NK-92 treated with Interleukin-12 subunit alpha and Interleukin-12 subunit beta, amount 100 ng/mL, for 24 hours (cell line): ENCODE measurements at places on chromosomes 6 and 20.
A peak's percentile ranks its signal among the peaks of the same experiment; 100 is the strongest.

DNA sequence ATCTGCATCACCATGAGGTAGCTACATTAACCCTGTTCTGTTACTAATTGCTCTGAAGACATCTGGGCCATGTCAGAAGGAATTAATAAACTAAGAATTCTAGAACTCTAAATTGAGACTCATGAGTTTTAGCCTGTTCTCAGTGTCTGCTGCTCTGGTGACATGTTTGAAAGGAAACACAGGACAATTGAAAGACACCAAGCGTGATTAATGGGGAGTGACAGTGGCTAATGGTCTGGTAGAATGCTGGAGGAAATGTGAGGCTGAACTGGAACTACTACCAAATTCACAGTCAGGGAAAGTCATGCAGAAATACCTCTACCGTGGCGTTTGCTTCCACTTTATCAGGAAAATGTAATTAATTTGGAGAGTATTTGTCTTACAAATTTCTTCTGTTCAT lies 140.0 kb downstream of the TBC1D7 start:
- no peak for DNase-seq

DNA sequence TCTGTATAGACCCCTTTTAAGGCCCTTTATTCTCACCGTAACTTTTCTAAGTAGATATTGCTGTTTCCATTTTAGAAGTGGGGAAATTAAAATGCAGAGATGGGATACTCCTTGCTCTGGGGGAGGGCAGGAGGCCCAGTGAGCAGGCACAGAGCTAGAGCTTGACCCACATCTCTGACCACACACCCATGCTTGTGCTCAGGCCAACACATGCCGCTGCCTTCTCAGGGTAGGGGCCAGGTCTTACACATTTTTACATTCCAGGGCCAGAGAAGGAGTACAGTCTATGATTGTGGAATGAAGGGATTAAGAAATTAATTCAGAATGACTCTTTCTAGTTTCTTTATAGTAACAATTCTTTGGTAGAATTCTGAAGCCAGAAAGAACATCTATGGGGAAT lies 104.8 kb downstream of the SOBP start:
- no peak for DNase-seq

GRCh38 chr20:16240355-16240754 lies 332.9 kb downstream of the KIF16B start:
- no peak for DNase-seq

DNA sequence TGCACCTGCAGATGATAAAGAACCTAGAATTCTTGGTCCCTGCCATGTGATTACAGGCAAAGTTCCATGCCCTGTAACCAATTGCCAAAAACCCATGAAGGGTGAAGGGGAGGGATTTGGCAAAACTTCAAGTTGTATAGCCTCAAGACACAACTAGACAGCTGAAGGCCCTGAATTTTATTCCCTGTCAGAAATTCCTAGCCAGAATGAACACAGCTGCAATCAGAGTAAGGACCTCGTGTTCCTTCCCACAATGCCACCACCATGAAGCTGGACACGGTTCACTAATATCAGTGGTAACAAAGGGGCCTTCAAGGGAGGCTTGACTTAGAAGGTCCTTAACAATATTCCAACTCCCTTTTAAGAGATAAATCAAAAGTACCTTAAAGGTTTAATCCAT lies 22.5 kb upstream of the IRAK1BP1 start:
- no peak for DNase-seq

- no peak for DNase-seq
Measured at GRCh38 chr20:56616716-56617115, 12.4 kb upstream of the TFAP2C start.

- DNase-seq, result no peak
Measured at GRCh38 chr6:112626468-112627082, 279.4 kb downstream of the RFPL4B start.

DNA sequence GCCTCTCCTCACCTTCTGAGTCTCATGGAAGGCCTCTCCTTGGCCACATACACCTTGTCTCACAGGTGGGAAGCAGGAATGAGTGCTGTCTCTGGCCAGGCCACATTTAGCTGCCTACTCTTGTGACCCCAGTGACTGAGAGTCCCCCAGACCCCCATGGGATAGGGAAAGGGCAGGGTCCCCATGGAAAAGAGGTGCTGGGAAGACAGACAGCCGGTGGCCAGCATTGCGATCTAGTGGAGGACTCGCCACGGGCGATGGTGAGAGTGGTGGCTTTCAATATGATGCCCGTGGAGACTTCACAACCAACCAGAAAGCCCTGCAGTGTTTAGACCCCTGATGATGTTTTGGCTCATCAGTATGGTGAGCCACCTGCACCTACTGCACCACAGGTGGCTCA lies 19.8 kb downstream of the MANBAL start:
- no peak for DNase-seq

- no peak for DNase-seq
Measured at GRCh38 chr6:136070815-136071214, 179.3 kb downstream of the MTFR2 start.

- no peak for DNase-seq
Measured at GRCh38 chr6:113570161-113570560, 287.0 kb upstream of the MARCKS start.

DNA sequence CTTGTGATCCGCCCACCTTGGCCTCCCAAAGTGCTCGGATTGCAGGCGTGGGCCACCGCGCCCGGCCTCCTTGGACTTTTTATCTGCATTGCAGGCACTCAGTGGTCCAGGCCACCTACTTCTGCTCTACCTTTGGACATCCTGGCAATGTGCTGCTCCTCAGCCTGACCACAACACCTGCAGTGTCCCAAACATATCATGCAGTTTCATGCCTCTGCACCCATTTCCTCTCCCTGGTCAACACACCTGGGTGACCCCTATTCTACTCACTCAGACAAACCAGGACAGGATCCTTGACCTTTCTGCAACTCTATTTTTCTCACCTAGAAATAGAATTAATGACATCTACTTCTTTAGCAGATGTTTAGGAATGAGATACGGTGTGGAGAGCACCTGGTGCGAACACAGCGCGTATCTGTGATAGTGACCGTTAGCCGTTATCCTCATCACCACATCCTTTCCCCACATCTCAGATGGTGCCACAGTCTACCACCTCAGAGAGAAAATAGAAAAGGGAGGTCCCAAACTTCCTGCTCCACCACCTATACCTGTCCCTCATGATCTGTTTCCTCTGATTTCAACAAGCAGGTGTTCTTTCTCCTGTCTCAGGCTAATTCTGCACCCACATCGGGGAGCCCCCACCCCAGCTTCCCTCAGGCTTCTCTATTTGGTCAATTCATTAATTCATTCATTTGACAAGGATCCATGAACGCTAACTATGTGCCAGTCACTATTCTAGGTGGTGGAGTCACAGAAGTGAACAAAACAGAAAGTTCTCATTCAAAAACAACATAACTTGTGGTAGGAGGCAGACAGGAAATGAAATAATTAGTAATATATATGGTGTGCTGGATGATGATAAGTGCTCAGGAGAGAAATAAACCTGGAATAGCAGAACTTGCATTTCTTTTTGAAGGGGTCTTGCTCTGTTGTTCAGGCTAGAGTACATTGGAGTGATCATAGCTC lies 4.3 kb upstream of the BTN3A2 start:
- no peak for DNase-seq

- no peak for DNase-seq
Measured at GRCh38 chr6:25018568-25018954, 82.8 kb upstream of the RIPOR2 start.

DNA sequence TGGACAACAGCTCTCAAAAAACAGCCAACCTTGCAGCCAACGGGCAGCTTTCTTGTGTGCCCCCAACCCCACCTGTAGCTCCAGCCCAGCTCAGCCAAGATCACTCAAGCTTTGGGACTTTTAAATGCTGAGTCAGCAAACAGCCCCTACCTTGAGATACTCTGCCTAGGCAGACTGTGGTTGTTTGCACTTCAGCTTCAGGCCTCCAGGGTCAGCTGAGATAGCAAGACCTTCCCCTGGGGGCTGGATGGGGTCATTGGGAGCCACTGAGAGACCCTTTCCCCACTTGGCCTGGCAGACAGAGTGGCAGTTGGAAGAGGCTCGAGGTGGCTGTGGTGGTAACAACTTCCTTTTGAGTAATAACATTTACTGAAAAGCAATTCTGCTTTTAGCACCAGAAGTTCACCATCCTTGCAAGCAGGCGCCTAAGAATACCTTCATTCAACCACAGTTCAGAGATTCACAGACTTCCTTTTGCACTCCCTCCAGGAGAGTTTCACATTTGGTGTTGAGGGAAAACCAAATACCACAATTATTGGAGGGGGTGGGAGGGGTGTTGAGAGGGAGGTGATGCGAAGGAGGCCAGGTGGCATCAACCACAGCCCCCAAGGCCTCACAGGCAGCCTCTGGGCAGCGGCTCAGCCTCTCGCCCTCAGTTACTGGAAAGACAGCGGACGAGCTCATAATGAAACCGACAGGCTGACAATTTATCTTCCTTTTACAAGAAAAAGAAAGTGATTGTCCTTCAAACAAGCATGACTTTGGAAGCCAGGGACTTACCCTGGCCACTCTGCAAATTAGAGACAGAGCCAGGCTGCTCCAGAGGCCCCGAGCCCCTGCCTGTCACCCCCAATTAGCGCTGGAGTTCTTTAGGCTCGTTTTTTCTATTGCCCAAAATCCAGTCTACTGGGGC lies 148.1 kb downstream of the CEBPB start:
- DNase-seq, result peak; percentile 86

- DNase-seq, result peak; percentile 20
Measured at GRCh38 chr6:16676978-16677377, 84.3 kb downstream of the ATXN1 start.

GRCh38 chr20:32574296-32575226 lies 10.6 kb downstream of the NOL4L start:
- DNase-seq, result no peak

DNA sequence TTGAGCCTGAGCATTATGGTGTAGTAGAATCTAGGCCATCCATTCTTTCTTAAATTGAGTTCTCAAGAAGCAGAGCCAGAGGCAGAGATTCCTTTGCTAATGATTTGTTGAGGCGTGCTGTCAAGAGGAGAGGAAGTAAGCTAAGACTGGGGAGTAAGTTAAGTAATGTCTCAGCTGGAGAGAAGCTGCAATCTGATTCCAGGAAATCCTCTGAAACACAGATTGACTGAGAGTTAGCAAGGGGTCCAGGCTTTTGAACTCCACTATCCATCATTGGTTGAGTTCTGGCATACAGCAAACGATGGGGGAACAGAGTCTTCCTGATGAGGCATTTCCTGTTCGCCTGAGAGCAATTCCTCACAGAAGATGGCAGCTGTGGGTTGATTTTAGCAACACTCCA lies 207.4 kb upstream of the RAB32 start:
- DNase-seq, result no peak

GRCh38 chr6:3913077-3913957 lies 64.1 kb downstream of the FAM50B start:
- no peak for DNase-seq

- no peak for DNase-seq
Measured at GRCh38 chr20:3172933-3173609, at the start of gene LZTS3. LZTS3 (minus strand) TSS chr20:3173549; CDS start chr20:3167163, 6,386 bp downstream.

GRCh38 chr20:48635791-48636267 lies 192.0 kb downstream of the PREX1 start:
- peak; percentile 33 for DNase-seq

DNA sequence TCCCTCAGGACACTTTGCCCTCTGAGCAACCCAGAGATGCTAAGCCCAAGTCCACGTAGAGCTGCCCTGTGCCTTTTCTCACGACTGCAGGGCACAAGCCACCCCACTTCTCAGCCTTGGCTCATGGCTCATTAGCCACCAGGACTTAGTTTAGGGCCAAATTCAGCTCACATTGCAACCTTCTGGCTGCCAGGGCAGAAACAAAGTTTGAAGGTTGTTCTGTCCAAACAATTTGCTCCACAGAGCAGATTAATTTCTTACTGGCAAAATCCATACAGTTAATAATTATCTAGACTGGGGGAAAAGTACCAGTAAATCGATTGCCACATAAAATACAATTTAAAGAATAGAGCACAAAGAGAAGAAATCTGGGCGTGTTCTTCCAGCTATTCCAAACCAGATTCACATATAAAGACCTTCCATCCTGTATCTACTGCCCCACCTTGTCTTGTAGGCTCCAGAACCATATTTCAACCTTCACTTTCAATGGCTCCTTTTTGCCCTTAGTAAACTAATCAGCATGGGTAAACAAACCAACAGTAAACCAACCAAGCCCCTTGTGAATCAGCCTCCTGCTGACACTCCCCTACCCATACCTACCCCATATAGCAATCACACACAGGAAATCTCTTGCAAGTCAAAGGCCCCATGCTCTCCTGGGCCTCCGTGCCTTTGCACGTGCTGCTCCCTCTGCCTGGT lies 101.9 kb downstream of the QRSL1 start:
- DNase-seq, result no peak

DNA sequence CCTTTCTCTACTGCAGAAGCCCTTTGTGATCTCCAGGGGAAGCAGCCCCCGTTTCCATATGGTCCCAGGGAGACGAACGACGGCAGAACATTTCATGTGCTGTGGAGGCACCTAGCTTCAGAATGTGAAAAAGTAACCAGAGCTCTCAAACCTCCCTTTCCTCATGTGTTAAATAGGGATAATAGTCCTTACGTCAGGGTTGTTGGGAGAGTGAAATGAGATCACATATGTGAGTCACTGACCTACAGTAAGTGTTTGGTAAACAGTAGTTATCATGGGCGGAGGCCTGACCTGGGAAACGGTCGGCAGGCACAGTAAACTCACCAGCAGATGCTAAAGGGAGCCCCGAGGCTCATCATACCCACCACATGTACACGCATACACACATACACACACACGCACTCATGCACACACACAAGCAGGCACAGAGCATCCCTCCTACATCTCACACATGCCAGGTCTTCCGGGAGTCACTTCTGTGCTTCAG lies 89.7 kb downstream of the LY86 start:
- no peak for DNase-seq

- DNase-seq, result no peak
Measured at GRCh38 chr20:50625986-50626677, 65.2 kb downstream of the RIPOR3 start.

DNA sequence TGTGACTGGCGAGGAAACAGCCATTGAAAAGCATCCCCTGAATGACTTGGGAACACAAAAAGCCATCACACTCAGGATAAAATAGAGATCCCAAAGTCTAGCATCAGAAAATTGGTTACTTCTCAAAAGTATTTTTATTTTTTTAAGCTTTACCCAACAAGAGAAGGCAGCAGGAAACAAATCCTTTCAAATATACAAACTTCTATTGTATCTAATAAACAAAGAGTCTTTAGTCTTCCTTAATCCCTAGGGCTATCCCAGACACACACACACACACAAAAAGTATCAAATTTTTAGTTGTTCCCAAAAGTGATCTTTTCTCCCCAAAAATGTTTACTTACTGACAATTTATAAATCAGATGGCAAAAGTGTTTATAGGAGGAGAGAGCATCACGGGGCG lies 33.2 kb upstream of the MARCKS start:
- DNase-seq, result no peak

GRCh38 chr20:63973636-63974401 lies 4.1 kb upstream of the ZNF512B start:
- DNase-seq, result no peak

GRCh38 chr20:61220131-61220530 lies 31.9 kb upstream of the CDH4 start:
- no peak for DNase-seq

DNA sequence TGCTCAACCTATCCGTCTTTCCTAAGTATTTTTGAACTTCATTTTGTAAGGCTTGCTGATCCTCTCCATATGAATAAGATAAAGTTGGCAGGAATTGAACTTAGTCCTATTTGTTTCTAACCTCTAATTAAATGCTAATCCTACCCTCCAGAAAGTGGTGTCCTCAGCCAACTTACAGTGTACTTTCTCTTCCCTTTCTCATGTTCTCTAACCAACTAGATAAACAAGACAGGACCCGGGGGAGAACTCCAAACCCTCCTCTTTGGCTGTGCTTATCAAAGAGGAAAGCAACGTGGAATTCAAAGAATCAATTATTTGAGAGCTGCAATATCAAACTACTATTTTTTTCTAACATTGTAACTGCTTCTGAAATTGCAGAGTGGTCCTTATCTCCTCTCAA lies 56.5 kb upstream of the NRSN1 start:
- DNase-seq, result no peak
